ENCODE measurements at places on chromosomes 3 and 15.
A peak's percentile ranks its signal among the peaks of the same experiment; 100 is the strongest.

DNA sequence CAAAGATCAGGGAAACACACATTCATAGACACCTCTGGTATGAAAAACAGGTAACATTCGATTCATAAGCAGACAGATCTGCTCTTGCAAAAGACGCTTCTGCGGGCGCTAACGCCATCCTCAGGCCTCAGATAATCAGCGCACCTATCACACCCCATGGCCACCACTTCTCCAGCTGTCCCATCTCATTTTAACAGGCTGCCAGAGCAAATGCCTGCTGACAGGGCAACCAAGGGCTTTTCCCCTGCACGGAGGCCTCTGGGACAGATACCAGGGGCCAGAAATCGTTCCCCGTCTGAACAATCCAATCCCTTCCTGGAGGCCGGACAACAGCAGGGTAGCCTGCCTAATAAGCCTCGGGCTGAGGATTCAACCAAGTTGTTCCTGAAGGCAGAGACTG is 15.2 kb downstream of the ABCC5 start:
- DNase-seq, result no peak

DNA sequence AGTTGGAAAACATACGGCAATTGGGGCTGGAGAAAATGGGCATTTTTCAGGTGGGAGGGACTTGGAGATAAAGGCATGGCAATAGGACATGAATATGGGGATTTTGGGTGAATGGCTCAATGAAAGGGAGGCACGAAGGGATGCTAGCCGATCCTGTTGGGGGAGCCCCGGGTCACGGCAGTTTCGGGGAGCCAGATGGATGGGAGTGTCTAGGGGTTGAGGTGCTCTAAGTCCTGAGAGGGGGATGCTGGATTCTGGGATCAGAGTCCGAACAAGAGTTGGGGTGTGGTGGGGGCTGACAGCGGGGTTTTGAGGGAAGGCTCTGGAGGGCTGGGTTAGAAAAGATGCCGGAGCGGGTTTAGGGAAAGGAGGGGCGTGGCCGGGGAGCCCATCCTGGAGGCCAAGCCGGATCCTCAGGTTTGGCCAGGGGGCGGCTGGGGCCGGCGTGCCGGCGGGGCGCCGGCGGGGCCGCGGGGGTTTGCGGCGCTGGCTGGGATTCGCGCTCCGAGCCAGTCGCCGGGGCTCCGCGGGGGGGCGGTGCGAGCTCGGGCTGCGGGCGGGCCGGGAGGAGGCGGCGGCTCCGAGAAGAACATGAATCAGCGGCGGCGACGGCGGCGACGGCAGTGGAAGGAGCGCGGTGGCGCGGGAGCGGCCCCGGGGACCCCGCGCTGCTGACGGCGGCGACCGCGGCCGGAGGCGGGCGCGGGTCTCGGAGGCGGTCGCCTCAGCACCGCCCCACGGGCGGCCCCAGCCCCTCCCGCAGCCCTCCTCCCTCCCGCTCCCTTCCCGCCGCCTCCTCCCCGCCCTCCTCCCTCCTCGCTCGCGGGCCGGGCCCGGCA is at the start of gene TYRO3:
TYRO3 (plus strand) TSS at position 813 of the 839 bp plus-strand sequence. CDS start 46 bp downstream, outside the sequence.
- DNase-seq, result no peak

DNA sequence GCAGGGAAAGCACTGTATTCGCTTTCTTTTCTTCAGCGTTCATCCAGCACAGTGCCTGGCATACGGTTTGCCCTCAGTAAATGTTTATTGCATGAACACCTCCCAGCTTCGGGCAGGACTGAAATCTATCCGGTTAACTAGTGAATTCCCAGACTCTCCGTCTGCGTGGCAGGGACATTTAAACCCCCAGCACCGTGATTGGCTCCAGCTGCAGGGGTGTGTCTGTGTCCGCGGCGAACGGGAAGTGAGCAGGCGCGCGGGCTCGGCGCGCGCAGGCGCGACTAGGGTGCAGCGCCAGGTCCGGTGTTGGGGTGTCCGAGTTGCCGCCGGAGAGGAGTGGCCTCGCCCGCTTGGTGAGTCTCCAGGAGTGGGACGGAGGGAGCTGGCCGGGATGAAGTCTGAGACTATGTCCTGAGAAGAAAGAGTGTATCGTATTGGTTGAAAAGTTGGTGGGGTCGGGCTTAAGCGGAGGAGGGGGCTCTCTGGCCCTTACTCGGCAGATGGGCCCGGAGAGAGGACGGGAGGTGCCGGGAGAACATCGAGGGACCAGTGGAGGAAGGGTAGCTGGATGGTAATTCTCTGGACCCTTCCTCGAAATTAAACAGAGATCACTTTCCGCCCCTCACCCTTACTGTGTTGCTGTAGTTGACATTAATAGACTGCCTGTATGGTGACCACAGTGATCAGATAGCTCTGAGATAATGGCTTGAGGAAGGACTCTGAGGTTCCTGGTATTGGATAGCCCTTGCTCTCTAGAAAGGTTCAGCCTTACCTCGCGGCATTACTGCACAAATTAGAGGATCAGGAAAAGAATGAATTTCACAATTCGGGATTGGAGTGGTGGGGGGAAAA is at the start of gene SNAP23:
SNAP23 (plus strand) TSS at position 274 of the 852 bp plus-strand sequence. CDS start 16,213 bp downstream, outside the sequence.
- DNase-seq, result peak; percentile 50

DNA sequence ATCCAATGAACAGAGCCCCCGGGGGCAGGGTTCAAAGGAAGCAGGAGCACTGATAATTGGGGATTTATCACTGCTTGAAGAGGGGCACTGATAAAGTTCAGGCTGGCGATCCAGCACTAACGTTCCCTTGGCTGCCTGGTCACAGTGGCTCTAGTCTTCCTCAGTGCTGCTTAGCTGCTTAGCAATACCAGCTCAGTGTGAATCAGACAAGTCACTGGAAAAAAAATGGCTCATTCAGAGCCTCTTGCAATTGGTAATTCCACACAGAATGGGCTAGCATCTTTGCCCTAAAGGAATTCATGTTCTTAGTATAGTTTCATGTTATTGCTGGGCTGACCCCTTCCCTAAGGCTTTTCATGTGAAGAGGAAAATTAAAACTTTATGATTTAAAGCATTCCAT is 95.7 kb upstream of the SLC2A2 start:
- no peak for DNase-seq

DNA sequence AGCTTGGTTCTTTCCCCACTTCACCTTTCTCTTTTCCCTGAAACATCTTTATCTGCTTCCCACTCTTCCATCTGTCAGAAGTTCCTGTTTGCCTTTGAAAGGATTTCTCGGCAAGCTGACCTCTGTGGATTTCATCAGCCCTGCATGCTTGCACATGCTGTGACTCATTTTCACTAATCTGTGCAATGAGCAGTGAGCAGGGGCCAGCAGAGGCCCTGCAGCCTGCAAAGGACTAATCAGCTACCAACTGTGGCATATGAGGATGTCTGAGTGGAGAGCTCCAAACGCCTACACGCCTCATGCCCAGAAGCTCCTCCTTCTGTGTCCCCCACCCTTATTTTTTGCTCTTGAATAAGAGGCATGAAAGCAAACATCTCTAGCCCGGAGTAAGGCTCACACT is 333.0 kb upstream of the SEMA6D start:
- no peak for DNase-seq

GRCh38 chr15:60592371-60593169 is 113.6 kb upstream of the ICE2 start:
- DNase-seq, result peak; percentile 54

GRCh38 chr15:61759639-61760038 is 300.6 kb downstream of the VPS13C start:
- no peak for DNase-seq

DNA sequence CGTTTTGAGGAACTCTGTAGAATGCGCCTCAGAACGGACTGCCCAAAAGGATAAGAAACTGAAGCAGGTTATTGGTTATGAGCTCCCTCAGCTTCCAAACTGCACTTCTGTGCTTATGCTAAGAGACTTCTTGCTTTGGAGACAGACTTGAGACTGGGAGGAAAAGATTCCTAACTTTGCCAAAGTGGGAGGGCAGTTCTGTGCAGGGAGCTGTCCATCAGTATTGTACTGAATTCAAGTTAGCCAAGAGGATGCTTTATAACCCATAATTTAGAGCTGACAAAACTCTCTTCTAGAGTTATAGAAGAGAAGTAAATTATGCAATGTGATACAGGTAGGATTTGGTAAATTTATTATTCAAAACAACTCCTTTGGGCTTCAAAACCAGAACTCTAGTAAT is 519.8 kb upstream of the GBE1 start:
- no peak for DNase-seq

- no peak for DNase-seq
Observed at GRCh38 chr3:182650568-182651128, 142.7 kb upstream of the ATP11B start.

DNA sequence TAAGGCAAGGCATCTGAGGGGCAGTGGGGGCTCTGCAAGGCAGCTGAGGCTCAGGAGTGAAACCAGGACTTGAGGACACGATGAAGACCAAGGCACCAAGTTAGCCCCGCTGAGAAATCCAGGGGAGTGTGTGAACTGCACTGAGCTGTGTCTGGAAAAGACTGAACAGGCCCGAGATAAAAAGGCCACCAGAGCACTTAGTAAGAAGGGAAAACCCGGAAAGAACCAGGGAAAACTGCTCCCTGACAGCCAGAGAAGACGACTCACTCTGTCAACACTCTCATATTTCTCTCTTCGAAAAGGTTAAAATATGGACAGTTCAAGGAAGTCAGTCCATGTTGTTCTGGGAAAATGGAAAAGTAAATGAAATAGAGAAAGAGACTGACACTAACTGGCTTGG is 109.0 kb downstream of the SEC22A start:
- DNase-seq, result no peak

DNA sequence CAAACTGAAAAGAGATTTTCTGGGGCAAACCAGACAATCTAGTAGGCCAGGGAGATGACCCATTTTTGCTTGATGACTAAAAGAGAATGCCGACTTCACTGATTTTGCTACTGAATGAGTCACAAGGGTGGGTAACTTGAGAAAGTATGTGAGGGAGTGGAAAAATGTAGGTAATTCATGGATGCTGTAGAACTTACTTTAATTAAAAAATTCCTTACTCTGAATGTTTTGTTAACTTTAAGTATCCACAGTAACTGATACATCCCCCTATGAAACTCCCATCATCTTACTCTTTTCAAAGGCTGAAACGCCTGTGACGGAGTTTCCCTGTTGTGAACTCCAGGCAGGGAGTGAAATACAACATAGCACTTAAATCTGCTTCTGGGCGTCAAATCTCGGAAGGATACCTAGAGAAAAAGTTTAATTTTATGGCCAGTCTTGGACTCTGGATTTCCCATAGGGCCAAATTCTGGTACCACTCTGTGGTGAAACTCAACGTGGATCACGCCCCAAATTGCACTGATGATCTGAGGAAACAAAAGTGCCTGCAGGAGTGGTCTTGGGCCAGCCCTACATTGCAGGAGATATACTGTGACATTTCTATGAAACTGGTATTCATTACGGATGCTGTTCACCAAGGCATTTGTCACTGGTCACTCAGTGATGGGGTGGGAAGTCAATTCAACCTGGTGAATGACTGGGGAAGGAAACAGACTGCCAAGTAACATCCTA is 24.0 kb downstream of the GOLIM4 start:
- DNase-seq, result no peak
